Heart left ventricle (tissue), 16 donors: ENCODE measurements at places on chromosomes 1 and 21. TPM values are rescaled to one million over a fixed set of nuclear protein-coding genes. Genes with fewer than 3 reads are reported as not detected.

Gene LCE3E
- total RNA-seq, result not detected

GRCh38 chr1:114551400-114551799 is 30.0 kb downstream of the BCAS2 start:
- DNase-seq, result no peak

- no peak for DNase-seq
Observed at GRCh38 chr1:3654549-3655281, 2.4 kb downstream of the TP73 start.

DNA sequence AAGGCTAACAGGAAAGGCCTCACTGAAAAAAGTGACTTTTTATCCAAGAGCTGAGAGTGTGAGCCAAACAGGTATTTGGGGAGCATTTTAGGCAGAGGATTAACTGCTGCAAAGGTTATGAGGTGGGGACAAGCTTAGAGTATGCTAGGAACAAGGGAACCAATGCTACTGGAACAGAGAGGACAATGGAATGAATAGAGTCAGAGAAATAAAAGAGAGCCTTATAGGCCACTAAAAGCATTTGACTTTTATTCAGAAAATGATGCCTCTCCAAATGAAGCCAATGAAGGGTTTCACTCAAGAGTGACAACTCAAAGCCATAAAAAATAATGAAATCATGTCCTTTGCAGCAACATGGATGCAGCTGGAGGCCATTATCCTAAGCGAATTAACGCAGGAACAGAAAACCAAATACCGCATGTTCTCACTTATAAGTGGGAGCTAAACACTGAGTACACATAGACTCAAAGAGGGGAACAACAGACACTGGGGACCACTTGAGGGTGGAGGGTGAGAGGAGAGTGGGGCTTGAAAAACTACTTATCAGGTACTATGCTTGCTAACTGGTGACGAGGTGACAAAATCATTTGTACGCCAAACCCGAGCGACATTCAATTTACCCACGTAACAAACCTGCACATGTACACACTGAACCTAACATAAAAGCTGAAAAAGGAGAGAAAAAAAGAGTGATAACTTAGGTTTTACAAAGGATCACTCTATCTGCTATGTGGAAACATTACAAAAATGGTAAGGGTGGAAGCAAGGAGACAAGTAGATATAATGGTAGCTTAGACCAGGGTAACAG is 11.1 kb downstream of the PTP4A2 start:
- no peak for DNase-seq

DNA sequence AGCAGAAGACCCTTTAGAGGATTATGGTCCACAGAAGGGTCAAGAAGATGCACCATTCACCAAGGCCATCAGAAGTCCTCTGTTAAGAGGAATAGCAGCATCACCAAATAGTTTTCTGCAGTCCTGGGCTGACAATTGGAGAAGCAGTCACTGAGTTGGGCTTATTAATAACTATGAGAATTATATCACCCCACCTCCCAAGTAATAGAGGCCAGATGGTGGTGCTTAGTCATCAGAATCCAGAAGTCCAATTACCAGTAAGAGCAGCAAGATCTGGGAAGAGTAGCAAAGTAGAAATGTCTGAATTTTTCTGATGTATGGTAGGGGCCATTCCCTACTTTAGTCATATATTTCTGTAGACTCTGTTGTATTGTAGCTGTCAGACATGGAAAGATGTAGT is 6.1 kb upstream of the PSMA5 start:
- no peak for DNase-seq

Gene CBR1
- total RNA-seq, result 11.0 TPM

DNA sequence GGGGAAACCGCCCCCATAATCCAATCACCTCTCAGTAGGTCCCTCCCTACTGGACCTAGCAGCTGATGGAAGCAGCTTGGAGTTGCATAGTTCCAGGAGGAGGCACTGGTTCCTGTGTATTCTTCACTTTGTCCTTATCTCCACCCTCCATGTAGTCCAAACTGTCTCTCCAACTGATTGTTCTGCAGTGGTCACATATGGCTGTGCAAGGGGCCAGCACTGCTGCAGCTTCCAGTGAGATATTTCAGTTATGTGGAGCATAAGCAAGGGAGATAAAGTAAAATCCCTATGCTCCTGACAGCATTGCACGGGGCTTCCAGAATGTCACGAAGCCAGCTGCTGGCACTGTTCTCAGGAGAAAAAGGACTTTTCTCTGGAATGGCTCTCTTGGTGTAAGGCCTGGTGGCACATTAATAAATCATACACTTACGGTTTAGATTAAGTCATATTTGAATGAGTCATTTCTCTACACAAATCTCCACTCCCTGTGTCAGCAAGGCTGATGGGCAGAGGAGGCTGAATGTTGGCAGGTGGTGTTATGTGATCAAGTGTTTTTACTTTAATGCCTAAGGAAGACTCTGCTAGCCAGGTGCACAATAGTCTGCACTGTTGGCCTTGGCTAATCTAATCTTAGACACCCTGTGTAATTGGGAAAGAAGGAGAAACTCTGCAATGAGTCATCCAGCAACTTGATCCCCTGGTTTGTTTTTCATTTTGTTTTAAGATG is 93.4 kb downstream of the KCNK1 start:
- no peak for DNase-seq
